Tongue (tissue), 3 donors: ENCODE measurements at places on chromosomes 6 and 20. TPM values are rescaled to one million over a fixed set of nuclear protein-coding genes. Genes with fewer than 3 reads are reported as not detected.

The DZANK1 gene
- total RNA-seq = 1.6 TPM

DNA sequence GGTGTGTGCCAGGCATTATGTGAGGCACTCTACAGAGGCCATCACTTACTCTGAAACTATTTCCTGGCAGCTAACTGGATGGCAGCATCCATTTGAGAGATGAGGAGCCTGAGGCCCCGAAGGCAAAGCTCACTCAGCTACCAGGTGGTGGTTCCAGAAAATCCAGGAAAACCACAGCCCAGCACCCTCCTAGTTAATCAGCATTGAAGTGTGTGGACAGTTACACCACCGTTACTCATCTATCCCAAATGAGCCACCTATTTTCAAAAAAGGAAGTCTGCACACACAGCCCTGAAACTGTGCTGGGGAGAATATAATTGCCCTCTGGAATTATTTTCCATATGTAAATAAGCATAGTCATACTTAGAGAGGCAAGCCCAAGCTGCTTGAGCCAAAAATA is 67.4 kb downstream of the CNBD2 start:
- DNase-seq = no peak

The NXT1 gene
- total RNA-seq = 21.1 TPM

DNA sequence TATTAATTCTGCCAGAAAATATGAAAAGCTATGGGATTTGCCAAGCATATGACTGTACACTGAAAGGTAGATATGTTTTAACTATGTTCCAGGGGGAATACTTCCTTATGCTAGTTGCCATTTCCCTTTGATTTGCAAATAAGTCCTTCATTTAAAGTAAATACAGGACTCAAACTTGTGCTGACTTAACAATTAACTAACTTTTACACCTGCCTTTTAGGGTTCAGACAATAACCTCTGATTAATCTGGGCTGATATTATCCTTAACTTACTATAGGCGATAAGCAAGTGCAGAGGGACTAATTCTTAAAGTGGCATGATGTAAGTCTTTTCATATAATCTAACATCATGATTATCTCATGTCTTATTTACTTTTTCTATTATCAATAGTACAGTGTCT is 143.1 kb downstream of the AHI1 start:
- DNase-seq = no peak

DNA sequence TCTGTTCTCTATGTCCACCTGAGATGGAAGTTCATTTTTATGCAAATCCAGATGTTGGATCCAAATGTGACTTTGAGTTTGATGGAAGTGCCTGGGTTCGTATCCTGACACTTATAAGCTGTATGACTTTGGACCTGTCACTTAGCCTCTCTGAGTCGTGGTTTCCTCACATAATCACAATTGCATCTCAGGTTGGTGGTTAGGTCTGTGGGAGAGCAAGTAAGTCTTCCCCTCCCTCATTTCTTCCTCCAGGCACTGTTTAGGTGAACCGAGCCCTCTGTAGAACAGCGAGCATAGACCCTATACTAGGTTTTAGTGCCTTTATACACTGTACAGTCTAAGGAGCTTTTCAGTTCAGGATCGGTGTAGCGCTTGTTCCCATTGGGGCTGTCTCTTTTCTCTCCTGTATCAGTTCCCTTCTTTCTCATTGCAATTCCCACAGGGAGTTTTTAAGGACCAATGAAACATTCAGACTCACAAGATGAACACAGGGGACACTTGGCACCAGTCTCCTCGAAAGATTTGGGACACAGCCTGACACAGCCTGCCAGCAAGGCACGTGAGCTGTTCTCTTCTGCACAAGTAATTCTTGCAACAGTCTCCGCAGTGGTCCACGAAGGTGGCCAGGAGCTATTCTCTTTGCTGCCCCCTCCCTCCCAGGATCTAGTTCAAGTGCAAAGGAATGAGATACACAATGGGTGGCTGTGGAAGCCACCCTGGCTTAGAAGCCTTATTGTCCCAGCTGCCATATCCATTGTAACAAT is 11.8 kb downstream of the TOX2 start:
- no peak for DNase-seq

DNA sequence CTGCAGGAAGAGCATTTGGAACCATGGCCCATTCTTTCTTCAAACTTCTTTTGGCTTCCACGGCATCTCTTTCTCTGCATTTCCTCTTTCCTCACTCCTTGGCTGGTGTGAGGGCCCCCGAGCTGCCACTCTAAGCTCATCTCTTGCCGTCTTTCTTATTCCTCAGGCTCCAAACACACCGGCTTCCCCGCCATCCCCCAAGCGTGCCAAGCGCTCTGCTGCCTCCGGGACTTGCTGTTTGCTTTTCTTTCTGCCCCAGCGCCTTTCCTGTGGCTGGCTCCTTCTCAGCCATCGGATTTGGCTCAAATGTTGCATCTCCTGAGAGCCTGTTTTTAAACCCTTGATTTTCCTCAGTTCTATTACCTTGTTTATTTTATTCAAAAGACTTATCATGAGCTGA is 172.7 kb downstream of the PACRG start:
- no peak for DNase-seq

The SNX21 gene
- total RNA-seq = 67.3 TPM

- DNase-seq = no peak
Observed at GRCh38 chr6:146709036-146709622, 110.4 kb downstream of the ADGB start.

The TRIM15 gene
- total RNA-seq = not detected

- DNase-seq = no peak
Observed at GRCh38 chr20:24043294-24043693, 54.7 kb upstream of the GGTLC1 start.

DNA sequence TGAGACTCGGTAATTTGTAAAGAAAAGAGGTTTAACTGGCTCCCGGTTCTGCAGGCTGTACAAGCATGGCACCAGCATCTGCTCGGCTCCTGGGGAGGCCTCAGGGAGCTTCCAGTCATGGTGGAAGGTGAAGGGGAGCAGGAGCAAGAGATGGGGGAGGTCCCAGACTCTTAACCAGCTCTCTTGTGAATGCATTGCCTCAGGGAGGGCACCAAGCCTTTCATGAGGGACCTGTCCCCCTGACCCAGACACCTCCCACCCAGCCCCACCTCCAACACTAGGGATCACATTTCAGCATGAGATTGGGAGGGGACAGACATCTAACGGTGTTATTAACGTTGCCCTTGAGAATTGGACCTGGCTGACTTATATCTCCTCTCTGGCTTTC is 68.6 kb downstream of the PTPN1 start:
- DNase-seq = no peak

DNA sequence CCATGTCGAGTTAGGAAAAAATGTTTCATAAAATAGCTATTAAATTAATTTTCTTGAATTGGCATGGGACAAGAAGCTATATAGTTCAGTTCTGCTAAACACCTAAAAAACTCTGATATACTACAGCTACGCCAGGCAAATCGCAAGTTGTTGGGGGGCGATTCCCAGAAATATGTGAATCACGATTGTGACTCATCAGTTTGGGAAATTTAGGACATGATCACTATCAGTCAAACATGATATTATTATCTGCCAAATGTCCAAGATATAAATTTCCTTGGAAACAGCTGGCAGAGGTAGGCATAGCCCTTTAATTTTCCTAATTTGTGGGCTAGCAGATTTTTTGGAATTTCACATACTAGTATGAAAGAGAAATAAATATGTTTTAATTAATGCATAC is 123.6 kb downstream of the ATXN1 start:
- DNase-seq = no peak

- no peak for DNase-seq
Observed at GRCh38 chr6:40077736-40078135, 143.5 kb upstream of the MOCS1 start.

GRCh38 chr6:41546475-41546865 is 289 bp downstream of the FOXP4 start:
- no peak for DNase-seq

DNA sequence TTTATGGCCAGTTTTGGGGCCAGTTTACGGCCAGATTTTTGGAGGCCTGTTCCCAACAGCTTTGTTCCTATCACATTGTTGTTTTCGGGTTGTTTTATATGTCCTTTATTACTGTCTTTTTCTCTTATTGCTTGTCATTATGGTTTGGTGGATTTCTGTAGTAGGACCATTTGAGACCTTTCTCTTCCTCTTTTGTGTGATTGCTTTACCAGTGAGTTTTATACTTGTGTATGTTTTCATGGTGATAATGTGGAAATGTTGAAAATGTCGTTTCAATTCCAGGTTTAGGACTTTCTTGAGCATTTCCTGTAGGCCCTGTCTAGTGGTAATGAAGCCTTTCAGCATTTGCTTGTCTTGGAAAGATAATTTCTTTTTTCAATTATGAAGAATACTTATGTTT is 17.8 kb downstream of the HLA-B start:
- no peak for DNase-seq

DNA sequence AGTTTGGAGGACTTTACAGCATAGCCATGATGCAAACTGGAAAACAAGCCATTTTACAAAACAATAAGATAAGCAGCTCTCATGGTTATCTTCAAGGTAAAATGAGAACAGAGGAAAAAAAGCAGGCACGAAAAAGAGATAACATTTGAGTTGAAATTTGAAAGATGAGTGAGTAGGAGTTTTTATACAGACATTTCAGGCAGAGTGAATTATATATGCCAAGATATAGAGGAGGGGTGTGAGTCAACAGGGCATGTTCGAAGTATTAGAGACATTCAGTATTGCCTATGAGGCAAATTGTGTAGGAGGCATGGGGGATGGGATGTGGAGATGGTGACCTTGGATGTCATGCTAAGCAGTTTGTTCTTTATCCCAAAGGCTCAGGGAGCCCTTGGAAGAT is 240.5 kb upstream of the MAN1A1 start:
- no peak for DNase-seq

The CLVS2 gene
- total RNA-seq = 0.10 TPM

- DNase-seq = no peak
Observed at GRCh38 chr6:35083507-35083906, 57.6 kb downstream of the TCP11 start.

DNA sequence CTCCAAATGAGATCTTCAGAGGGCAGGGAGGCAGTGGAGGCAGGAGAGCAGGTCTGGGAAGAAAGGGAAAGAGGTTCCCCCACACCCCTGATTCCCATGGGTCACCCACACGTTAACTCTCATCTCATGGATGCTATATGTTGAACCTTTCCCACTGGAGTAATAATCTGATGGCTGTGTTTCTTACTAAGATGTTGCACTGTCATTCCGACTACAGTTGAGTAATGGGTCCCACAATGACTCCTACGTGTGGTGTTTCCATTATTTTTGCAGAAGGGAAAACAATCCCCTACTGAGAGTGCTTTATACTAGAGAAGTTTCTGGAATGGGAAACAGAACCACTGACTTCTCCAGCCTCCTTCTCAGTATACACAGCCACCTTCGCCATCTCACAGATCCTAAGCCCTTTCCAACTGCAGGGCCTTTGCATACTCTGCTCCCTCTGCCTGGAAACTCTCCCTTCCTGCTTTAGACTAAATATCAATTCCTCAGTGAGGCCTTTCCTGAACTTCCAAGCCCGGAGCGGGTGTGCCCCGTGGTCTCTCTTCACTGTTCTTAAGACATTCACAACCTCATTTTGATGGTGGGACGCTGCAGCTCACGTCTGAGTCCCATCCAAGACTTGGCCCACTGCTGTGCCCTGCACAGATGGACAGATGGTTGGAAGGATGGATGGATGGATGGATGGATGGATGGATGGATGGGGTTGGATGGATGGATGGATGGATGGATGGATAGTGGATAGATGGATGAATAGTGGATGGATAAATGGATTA is 238.6 kb upstream of the PMEPA1 start:
- no peak for DNase-seq

- no peak for DNase-seq
Observed at GRCh38 chr6:44128020-44128917, 915 bp downstream of the TMEM63B start.

DNA sequence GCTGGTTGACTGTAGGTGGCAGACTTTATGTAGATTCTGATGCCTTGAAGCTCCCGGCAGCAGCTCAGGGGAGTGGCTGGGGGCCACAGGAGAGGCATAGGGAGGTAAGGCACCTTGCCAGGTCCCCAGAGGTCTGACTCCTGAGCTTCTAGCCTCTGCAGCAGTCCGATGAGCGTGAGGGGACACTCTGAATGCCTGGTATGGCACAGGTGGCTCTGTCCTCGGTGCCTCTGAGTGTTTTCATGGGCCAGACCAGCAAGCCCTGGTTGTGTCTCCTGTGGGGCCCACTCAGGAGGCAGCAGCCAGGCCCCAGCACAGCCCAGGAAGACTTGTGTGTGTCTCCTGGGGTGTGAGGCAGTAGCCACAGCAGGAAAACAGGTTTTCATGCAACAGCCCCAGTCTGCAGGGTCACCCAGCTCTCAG is 39.7 kb upstream of the IRF4 start:
- no peak for DNase-seq

The TRIM40 gene
- total RNA-seq = not detected

DNA sequence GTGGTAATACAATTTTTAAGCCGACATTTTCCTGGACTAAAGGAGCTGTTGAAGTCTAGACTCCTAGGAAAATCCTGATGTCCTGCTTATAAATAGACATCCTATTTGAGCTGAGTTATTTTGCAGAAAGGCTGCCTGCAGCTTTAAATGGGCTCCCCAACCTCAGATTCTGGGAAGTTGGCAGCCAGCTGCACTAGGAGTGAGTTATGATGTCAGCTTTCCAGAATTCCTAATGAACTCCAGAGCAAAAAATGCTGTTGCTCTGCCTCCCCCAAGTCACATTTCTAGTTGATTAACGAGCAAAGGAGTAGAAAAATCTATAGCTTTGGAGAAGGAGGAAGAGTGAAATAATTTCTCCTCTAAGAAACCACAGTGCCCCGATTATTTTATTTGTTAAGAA is 346.3 kb upstream of the SULF2 start:
- DNase-seq = peak; percentile 89

GRCh38 chr6:112842330-112842685 is 495.2 kb downstream of the RFPL4B start:
- DNase-seq = peak; percentile 40

The EIF2S2 gene
- 49.0 TPM for total RNA-seq

DNA sequence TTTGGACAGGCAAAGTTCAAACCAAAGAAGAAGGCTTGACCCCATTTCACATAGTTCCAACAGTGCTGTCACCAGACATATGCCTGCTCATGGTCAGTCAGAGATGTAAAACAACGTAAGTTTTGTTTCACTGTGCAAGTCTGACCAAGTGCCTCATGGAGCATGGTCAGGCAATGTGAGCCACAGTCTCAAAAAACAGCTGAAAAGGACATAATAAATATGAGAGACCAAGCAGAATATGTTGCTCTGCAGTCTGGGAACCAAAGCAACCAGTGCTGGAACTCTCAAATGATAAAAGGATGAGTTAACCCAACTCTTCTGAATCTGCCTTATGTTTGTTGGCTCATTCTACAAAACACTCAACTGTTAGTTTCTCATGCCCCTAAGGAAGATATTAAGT is 39.9 kb upstream of the DST start:
- DNase-seq = no peak

DNA sequence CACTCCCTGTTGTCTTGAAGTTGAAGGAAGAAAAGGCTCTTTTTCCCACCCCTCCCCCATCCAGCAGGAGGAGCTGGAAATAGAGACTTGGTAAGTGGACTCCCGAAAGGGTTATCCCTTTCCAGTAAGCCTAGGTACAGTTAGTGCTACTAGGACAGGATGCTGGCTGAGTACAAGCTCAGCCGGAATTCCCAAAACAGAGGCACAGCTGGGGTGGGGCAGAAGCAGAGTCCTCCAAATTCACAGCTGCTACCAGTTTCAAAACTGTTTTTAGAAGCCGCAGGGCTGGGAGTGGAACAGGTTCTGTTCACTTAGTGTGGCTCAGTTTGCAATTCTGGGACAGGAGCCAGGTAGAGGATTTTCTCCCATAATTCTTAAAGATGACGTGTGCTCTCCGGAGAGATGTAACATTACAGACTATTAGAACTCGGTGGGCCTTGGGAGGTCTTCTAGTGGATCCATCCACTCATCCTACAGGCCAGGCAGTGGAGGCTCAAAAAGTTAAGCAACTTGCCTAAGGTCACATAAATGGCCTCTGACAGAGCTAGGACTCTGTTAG is 19.0 kb upstream of the UTRN start:
- DNase-seq = peak; percentile 97
